ENCODE measurements at places on chromosomes 11 and 22.

DNA sequence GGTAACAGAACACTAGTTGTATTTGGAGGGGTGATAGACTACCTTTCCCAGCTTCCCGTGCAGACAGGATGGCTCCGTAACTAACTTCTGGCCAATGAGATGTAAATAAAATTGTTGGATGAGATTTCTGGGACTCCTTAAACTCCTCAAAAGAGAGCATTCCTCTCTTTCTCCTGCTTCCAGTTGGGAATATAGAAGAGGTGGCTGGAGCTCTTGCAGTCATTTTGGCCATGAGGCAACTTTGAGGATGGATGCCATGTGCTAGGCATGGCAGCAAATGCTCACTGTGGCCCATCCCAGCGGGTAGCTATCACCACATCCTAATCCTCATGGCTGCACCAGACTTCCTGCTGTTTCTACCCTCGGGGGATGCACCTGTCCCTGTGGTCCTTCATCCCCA lies 7.4 kb downstream of the MB start:
- no peak for DNase-seq

DNA sequence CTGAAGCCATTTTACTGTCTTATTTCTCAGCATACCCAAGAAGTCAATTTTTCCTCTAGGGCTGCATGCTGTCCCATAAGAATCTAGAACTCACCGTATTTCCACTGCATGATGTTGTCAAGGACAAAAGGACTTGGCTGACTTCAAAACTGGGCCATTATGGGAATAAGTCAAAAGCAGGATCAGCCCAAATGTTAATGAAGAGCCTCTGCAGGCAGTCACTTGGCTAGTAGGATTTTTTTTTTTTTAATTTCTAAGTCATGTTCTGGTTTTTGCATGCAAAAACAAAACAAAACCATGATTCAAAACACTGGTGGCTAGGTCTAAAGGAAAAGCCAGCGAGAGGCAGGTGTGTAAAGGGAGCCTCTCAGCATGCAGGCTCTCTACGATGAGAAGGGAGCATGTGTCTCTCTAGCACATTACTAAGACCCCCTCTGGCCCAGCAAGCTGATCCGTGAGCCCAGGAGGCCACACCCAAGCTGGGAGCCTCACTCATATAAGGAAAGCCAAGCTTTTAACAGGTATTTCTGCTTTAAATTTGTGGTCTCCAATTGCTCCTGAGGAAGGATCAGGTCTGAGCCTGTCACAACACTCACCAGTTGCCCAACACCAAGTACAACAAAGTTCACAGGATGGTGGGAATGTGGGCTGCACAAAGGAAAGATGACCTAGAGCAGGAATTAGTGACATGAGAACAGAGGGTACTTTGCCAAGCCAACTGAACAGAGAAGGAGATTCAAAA lies 21.4 kb upstream of the STK33 start:
- no peak for DNase-seq

DNA sequence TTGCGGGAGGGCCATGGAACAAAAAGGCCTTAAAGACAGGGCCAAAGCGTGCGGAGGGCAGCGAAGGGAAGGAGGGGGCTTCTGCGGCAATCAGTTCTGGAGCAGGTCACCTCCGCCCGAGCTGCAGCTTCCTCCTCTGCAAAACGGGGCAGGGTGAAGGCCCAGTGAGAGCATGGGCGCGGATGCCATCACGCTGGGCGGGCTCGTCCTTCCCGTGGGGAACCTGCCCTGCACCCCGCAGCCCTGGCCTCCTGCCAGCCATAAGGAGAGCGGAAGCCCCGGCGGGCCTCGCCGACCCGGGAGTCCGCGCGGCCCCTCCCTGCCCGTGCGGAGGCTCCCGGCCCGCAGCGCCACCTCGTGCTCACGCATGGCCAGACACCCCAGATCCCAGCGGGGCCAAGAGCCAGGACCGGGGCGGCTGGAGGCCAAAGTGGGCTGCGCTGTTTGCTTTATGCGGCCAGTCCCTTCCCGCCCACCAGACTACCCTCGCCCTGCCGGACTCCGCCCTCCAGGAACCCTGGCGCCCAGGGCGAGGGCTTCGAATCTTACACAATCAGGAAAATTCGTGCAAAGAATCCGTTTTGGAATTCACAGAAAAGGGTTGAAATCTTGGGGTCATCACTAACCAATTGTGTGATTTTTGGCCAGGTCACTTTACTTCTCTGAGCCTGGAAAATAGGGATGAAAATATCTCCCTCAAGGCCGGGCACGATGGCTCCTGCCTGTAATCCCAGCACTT lies 16.1 kb downstream of the TSKU start:
- DNase-seq = peak; percentile 9

- DNase-seq = no peak
Measured at GRCh38 chr11:933142-933851, 7.6 kb downstream of the AP2A2 start.

DNA sequence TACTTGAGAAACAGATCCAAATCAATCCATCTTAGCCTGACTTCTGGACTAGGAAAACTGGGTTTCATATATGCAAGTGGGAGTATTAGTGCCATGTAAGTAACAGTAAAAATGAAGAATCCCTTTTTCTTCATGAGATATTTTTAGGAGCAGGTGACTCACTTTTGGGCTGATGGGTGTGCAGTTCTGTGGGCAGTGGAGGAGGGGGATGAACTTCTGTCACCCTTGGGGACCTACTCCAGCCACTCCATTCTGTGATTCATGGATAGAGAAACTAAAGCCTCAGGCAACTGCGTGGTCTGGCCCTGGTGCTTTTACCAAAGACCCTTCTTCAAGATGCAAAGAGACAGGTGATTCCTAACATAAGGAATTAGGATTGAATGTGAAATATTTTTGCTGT lies 208.6 kb upstream of the NARS2 start:
- DNase-seq = no peak

GRCh38 chr22:41557401-41558240 lies 3.2 kb upstream of the CSDC2 start:
- no peak for DNase-seq

- no peak for DNase-seq
Measured at GRCh38 chr11:122723576-122723975, 68.1 kb downstream of the UBASH3B start.

DNA sequence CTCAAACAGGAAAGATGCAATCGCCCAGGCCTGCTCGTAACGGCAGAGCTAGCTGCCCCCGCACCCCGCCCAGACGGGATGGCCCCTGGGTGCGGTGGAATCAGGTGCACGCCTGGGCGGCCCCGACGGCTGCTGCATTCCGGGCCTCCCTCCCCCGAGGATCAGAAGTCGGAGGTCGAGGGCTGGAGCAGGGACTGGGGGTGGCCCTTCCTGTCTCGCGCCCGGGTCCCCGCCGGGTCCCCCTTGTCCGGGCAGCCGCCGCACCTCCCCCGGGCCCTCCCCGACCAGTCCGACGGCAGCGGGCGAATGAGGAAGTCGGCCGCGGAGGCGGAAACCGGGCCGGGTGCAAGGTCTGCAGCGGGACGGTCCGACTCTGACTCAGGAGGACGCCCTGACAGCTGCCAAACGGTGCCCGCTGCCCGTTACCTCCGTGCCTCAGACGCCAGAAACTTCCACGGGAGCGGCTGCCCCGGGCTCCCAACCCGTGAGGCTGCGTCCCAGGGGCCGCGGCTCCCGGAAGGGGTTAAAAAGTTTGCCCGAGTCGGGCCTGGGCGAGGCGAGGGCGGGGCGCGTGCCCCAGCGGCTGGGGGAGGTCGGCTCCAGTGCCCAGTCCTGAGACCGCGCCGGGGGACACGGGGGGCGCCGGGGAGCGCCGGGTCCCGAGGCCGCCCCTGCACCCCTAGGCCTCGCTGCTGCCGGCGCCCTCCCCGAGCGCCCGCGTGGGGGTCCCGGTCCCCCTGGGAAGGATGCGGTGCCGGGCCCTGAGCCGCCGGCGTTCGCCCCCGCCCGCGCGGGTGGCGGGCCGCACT lies 663 bp downstream of the MYH9 start:
- no peak for DNase-seq

- DNase-seq = no peak
Measured at GRCh38 chr11:10326012-10326964, 21.4 kb downstream of the ADM start.

- DNase-seq = no peak
Measured at GRCh38 chr11:118132385-118133151, 20.1 kb downstream of the SCN4B start.

DNA sequence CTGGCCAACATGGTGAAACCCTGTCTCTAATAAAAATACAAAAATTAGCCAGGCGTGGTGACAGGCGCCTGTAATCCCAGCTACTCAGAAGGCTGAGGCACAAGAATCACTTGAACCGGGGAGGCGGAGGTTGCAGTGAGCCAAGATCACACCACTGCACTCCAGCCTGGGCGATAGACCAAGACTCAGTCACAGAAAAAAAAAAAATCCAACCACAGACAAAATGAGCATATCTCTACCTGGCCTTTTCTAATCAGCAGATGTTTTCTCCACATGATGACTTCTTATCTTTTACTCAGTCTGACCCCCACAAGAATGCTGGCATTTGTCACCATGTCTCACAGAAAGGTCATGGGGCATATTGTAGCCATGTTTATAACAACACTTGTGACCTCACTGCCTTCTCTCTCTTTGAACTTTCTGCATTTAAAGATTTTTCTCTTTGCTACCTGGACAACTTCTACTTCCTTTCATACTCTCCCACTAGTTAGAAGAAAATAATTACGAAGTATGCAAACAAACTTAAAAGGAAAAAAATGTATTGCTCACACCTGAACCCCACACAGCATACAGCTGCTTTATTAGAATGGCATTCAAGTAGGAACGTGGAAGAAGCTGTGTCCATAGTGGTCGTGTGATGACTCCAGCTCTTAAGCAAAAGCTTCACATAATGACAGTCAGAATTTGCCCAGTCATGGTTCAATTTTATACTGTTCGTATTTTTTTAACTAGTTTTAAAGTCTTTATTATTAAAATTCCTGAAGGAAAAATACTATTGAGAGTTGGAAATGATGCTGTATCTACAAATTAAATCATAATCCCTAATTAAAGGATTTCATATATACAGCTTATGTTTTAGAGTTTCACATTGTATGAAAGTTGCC lies 65.4 kb downstream of the ZC3H12C start:
- DNase-seq = no peak

DNA sequence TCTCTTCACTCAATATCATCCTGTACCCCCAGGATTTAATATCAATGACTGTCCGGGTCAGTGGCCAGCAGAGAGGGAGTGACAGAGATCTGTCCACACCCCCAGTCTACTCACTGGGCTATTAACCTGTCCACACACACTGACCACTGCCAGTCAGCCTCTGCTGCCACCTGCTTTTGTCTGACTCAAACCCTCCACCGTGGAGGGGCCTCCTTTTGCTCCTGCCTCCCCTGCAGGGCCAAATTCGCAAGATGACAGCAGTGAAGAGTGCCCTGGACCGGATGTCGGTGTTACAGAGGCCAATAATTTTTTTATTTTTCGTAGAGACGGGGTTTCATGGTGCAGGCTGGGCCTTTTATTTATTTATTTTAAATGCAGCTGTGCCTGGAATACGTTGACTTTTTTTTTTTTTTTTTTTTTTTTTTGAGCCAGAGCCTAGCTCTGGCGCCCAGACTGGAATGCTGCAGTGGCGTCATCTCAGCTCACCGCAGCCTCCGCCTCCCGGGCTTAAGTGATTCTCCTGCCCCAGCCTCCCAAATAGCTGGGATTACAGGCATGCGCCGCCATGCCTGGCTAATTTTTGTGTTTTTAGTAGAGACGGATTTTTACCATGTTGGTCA lies 5.1 kb downstream of the PDXP start:
- DNase-seq = no peak

DNA sequence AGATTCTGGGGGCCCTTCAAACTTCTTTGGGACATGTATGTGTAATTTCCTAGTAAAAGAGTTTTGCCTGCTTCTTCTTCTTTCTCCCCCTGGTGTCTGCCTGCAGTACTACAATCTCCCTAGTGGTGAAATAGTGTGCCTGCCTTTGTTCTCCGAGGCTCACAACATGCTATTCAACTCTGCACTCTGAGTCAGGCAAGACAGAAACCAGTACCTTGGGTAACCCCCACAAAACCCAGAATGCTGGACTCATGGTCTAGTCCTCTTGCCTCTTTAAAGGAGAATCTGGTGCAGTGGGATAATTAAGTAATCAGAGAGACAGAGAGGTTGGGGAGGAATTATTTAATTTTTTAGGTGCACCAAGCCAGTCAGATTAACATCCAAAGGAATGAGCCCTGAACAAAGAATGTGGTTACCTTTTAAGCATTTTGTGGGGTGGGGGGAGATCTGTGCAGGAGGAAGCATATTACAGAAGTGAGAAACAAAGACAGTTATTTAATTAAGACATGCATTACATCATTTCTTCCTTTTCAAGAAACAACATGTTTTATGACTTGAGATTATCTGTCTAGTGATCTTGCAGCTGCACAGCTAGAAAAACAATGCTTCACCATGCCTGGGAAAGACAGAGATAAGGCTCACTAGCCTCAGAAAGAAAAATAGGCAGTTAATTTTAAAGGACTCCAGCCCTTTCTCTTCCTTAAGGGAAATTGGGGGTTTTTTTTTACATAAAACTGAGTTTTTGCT lies 11.0 kb upstream of the MS4A6A start:
- peak; percentile 4 for DNase-seq

GRCh38 chr11:28144808-28145207 lies 36.6 kb downstream of the METTL15 start:
- no peak for DNase-seq

DNA sequence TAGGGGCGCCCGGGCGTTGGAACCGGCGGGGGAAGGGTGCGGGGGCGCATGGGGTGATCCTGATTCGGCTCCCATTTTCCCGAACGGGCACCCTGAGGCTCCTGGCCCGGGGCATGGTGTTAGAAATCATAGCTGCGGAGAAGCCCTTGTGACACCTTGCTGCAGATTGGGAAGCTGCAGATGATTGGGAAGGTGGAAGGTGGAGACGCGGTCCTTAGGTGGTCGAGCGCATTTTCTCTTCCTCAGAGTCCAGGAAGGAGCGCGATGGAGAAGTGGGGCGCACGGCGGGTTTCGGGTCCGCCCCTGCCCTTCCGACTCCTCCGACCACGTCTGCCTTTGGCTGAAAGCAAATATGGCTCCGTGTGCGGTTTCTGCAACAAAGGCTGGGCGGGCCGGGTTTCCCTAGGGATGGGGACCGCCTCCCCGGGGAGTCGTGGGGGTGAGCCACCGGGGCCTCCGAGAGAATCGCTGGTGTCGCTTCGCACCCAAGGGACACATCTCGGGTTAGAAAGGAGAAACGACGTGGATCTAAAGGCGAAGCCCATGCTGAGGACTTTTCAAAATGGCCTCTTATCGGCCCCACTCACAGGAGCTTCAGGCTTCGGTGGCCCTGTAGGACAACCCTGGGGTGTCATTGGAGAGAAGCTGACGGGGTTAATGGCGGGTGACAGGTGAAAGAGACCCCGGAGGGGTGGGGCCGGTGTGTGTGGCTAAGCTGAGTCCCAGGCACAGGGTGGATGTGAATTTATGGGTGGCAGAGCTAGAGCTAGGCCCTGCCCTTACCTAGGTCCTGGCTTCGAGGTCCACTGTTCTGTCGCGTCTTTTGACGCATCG lies 707 bp upstream of the FTH1 start:
- DNase-seq = peak; percentile 39

Data from NCI-H748 treated with DMSO at 0.1 percent for 48 hours (cell line).